ENCODE measurements at places on chromosomes 2 and 18. TPM values are rescaled to one million over a fixed set of nuclear protein-coding genes. Genes with fewer than 3 reads are reported as not detected.

Gene C2orf78
- total RNA-seq: not detected

Gene RAB17
- total RNA-seq: 3.9 TPM

GRCh38 chr2:138779406-138779780 is 797 bp downstream of the NXPH2 start:
- DNase-seq: no peak

GRCh38 chr2:141767051-141767450 is 363.8 kb downstream of the LRP1B start:
- DNase-seq: no peak

DNA sequence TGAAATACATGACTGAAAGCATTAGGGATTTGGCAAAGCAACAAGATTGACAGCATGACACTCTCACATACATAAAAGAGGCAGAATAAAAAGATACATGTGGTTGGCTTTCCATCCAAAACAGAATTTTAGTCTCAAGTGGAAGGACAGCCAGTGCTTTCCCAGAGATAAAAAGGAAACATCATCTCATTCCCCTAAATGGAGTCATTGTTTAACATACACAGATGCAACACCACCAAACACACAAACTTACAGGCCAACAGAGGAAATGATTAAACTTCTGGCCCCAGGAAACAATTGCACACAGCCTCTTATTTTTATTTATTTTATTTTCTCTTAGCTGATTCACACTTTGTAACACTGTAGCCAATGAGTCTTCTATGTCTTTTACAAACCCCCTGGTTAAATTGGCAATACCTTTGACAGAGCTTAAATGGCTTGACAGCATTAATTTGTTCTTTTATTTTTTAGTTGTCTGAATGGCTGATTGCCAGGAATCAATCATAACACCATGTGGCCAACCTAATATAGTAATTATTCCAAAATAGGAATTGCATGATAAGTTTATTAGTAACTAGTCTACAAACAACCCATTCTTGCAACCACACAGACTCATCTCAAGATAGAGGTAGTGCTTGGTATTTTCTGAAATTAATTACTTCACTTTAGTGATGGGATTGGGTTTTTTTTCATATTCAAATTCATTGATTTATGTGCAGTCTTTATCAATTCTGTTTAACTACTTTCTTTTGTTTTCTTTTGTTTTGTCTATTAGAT is 190.5 kb downstream of the RND3 start:
- DNase-seq: no peak

DNA sequence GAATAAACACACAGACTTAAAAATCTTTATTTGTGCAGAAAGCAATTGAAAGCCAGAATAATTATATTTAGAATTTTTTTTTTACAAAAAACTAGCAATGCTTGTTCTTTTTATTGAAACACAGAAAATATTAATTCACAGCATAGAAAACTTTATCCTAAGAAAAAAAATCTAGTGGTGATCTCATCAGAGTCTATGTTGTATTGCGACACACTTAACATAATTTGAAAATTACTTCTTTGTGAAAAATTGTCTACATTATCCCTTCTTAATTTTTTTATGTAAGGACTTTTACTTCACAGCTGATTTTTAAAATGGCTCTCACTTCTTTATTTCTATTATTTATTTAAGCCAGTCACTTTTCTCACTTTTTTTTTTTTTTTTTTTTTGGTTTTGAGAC is 103.4 kb downstream of the LDLRAD4 start:
- no peak for DNase-seq
